ENCODE measurements at places on chromosomes 12 and 14.

DNA sequence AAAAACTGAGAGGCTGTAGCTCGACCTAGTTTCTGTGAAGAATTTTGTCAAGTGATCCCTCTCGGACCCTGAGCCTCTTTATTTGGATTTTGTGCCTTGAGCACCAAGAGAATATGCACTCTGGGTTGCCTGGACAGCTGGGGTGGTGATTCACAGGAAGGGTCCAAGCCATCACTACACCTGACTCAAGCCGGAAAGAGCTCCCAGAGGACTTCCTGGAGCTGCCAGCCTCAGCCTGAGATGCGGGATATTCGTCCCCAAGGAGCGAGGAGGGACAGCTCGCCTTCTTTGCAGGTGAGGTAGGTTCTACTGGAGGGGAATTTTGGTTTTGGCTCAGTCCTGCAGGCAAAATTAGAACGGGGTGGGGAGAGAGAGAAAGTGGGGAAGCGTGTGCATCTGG is 94.3 kb downstream of the GALNT8 start:
- no peak for DNase-seq

DNA sequence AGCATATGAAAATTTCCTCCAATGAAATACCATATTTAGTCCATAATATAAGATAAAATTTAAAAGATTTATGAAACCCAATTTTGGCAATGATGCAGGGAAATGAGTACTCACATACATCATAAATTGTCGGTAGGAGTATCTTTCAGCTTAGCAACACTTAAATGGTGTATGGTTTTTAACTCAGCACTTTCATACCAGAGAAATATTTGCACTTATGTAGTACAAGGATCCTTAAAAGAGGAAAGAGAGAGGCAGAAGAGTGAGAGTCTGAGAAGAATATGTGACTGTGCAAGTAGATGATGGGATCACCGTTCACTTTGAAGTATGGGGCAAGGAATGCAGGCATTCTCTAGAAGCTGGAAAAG is 379.3 kb upstream of the DCN start:
- no peak for DNase-seq

DNA sequence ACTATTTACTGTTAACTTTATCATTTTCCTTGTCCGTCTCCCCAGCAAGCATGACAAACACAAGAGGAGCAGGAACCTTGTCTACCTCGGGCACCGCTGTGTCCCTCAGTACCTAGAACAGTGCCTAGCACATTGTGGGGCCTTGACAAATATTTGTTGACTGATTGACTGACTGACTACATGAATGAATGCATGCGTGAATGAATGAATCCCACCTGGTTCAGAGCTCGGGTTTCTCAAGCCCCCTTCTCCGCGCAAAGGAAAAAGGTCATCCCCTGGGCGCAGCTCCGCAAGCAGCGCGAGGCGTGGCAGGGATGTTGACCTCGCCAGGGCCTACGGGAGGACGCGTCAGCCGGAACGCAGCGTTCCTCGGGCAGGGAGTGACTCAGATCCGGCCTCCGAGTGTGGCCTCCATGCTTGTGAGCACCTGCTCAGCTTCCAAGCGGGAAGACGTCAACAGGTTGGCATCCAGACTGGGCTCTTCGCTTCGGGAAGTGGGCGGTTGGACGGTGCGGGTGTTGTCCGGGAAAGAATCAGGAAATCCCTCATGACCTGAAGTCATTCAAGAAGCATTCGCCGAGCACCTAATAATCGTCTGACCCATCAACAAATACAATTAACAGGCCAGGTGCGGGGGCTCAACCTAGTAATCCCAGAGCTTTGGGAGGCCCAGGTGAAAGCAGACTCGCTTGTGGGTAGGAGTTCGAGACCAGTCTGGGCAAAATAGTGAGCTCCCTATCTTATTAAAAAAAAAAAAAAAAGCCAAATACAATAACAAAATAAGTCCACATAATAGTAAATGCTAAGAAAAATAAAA is 13.9 kb upstream of the UBC start:
- no peak for DNase-seq

DNA sequence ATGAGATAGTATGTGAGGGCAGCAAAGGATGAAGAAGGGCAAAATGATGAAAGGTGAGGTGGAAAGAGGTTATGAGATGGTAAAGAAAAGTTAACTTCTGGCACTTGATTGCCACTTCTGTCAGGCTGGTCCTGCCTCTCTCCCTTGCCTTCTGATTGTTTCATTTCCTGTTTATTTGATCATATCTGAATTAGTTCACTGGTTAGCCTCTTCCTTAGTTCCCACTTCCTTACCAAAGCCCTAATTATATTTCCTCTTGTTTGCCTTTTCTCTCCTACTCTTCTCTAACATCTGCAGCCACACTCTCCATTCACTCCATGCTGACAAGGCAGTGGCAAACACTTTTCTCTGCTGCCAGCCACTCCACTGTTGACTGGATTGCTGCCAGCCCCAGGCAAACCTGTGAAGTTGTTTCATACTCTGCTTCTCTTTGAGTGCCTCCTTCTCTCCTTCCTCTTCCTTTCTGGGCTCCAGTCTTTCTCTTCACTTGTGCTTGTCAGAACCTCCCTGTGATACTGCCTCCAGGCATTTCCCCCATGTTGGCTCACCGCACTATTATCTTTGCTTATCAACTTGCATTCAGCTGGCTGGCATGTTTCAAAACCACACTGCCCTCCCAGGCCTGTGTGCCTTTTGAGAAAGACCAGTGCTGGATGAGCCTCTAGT is 8.1 kb downstream of the PNP start:
- DNase-seq: peak; percentile 23

GRCh38 chr14:91385224-91385623 is 32.4 kb downstream of the CCDC88C start:
- no peak for DNase-seq

DNA sequence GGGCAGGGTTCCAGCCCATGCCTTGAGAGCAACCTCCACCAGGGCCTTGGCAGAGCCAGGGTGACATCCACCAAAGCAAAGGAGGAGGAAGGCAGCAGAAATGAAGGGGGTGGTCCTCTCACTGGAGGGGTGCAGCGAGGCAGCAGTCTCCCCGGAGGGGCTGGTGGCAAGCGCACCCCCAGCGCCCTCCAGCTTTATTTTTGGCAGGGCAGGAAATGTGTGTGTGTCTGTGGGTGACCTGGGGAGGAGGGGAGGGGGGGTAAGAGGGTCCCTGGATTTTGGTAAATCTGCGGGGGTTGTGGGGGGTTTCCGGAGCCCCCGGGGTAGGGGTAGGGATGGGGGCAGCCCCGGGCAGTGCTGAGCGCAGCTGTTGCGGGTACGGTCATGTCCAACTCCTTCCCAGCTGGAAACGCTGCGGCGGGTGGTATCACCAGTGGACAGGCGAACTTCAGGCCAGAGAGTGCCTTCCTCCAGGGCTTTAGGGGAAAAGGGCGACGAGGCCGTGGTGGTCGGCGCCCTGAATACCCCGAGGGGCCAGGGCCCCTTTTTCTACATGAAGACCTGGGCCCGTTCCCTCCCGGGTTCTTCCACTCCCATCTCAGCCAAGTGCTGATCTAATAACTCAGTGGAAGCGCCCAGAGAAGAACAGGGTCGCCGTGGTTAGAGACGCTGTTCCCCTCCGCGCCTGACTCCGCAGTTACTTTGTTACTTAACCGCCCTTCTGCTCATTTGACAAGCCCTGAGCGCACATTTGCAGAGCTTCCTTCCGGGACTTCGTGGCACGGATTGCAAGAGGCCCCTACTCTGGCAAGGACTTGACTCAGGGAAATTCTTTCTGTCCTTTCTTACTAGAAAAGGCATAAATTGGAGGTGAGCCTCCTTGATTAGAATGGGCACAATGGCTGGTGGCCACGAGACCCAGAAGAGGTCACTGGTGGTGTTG is 55.2 kb downstream of the FOS start:
- DNase-seq: no peak

DNA sequence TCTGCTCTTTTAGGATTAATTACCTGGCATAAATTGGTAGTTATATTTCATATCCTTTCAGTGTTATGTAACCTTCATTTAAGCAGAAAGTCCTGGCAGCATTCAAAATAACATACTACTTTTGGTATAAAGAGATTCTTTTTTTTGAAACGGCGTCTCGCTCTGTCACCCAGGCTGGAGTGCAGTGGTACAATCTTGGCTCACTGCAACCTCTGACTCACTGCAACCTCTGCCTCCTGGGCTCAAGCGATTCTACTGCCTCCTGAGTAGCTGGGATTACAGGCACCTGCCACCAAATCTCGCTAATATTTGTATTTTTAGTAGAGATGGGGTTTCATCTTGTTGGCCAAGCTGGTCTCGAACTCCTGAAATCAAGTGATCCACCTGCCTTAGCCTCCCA is 9.2 kb downstream of the KTN1 start:
- no peak for DNase-seq

GRCh38 chr14:103255555-103255954 is 78.5 kb upstream of the EIF5 start:
- no peak for DNase-seq

- no peak for DNase-seq
Observed at GRCh38 chr14:71726580-71727021, 205.6 kb upstream of the RGS6 start.

All from activated naive CD4-positive, alpha-beta T cell (primary cell).